Spinal cord (tissue), 10 donors: ENCODE measurements at places on chromosomes 4 and X. TPM values are rescaled to one million over a fixed set of nuclear protein-coding genes. Genes with fewer than 3 reads are reported as not detected.

MAGEB17 gene
- 0.30 TPM for polyA plus RNA-seq

MOB1B gene
- 32.2 TPM for polyA plus RNA-seq

MTNR1A gene
- polyA plus RNA-seq = 0.40 TPM

THOC2 gene
- polyA plus RNA-seq = 69.6 TPM
